Stimulated activated CD4-positive, alpha-beta T cell treated with anti-CD3 and anti-CD28 coated beads, Interleukin-1b, Interleukin-23, amount 100 ng/mL, for 1 hour (primary cell): ENCODE measurements at places on chromosomes 16 and 17.

DNA sequence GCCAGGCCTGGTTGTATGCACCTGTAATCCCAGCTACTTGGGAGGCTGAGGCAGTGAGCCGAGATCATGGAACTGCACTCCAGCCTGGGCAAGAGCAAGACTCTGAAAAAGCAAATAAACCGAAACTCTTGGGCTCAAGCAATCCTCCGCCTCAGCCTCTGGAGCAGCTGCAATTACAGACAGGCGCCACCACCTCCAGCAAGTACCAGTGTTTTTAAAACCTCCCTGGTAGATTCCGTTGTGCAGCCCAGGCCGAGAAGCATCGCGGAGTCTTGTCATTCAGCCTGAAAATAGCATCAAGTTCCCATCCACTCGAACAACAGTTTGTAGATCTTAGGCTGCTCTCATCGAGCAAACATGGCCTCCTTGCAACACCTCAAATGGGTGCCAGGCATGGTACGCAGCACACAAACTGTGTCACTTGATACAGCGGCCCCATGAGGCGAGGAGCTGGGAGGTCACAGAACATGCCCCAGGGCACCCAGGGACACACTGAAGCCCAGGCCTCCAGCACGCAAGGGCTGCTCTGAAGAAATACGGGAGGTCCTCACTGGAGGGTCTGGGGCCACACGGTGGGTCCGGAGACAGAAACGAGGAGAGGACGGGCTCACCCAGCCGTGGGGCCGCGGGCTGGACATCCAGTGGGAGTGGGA is 18.1 kb downstream of the TMC6 start:
- no peak for DNase-seq

DNA sequence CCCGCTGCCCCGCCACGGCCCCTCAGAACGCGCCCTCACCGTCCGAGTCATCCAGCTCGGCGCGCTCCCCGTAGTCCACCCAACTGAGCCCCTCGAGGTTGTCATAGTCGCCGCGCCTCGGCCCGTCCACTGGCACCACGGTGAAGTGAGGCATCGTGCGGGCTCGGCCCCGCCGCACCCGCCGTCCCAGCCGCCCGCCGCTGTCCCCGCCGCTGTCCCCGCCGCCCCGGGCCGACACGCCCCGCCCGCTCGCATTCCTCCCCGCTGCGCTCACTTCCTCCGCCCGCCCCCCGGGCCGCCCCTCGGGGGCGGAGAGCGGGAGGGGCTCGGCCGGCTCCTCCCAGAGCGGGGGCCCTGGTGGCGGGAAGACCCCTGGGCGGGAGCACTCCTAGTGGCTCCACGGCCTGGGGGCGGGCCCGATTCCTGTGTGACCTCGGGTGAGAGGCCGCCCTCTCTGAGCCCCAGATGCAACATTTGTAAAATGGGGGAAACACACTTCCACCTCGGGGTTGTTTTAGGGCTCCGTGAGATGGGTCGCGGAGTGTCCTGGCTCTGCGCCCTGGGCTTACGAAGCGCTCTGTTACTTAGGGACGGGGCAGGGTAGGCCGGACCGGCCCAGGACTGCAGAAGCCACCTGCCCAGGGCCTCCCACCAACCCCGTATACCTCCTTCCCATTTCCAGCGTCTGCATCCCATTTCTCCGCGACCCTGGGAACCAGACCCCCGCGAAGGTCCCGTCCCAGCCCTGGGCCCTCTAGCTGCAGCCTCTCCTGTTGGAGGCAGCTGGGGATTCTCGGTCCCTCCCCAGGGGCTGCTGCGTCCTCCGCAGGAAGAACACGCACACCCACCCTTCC is at the start of gene SLC12A4:
TSS of gene SLC12A4 (minus strand) at position 238 of the 854 bp plus-strand sequence. CDS start at position 154, 84 bp downstream.
- peak; percentile 80 for DNase-seq

DNA sequence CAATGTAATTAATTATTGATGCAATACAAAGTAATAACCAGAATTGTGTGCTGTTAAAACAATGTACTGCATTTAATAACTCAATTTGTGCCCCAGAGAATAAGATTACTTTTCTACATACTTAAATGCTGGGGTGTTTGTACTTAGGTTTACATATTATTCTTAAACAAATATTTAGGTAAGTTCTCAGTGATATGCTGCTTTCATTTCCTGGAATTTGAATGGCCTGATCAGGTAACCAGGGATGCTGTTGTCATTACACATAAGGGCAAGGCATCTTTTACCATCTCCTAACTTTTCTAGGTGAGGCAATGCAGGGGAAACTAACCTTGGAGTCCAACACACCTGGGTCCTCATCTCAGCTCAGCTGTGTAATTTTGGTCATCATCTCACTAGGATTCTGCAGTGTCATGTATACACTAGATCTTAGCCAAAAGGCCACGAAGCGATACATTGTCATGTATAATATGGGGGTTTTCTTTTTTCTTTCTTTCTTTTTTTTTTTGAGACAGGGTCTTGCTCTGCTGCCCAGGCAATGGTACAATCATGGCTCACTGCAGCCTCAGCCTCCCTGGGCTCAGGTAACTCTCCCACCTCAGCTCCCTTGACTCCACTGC is 45.2 kb downstream of the MYO1D start:
- DNase-seq, result no peak

GRCh38 chr16:2928796-2929195 is 17.1 kb downstream of the FLYWCH1 start:
- DNase-seq, result no peak

GRCh38 chr17:954431-955164 is 25.0 kb downstream of the NXN start:
- DNase-seq, result no peak

- DNase-seq, result no peak
Measured at GRCh38 chr16:22189473-22190080, 16.5 kb upstream of the EEF2K start.

DNA sequence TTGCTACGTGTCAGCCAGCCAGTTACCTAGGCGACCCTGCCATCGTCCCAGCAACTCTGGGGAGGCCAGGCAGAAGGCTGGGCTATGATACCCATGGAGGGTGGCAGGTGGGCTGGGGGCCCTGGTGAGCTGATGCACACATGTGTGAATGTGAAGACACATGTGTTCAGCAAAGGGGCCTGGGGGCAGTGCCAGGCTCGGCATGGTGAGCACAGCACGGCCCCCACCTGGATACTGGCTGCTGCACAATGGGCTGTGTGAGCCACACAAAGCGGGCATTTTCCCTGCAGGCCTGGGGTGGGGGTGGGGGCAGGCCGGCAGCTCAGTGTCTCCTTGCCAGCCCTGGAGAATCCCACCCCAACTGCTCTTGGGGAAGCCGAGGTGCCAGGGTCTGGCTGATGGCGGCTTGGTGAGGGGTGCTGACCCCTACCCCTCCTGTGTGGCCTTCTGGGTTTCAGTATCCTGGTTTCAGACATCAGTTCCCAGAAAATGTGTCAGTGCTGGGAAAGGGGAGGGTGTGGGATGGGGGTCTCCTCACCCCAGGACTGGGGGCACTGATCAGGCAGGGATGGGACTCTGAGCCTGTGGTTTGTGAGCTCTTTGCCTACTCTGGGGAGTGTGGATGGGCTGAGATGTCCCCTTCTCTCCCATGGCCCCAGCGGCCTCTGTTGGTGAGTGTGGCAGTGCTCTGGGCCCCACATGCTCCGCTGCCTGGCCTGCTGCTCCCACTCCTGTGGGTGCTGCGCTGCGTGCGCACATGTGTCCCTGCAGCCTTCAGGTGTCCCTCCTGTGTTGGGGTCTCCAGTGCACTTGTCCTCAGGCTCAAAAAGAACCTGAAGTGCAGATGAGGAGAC is 5.1 kb downstream of the LLGL1 start:
- no peak for DNase-seq

- no peak for DNase-seq
Measured at GRCh38 chr17:66348584-66349165, 46.3 kb downstream of the PRKCA start.

DNA sequence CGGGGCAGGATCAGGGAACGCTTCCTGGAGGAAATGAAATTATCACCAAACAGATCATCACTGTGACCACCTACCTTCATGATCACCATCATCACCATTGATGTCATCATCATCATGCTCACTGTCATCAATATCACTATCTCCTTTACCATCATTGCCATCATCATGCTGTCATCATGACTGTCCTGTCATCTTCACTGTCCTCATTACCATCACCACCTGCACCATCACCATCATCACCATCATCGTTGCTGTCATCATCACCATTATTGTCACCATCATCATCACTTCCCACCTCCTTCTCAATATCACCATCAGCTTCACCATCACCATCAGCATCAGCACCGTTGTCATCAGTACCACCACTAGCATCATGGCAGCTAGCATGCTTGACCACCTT is 65.3 kb downstream of the NTN1 start:
- no peak for DNase-seq

GRCh38 chr16:391885-392335 is 5.1 kb upstream of the NME4 start:
- peak; percentile 42 for DNase-seq

- DNase-seq, result no peak
Measured at GRCh38 chr16:14378131-14378551, 251.9 kb downstream of the PARN start.

GRCh38 chr16:85570735-85571562 is 42.2 kb upstream of the GSE1 start:
- DNase-seq, result no peak

- DNase-seq, result no peak
Measured at GRCh38 chr17:1606352-1606985, 22.2 kb downstream of the SLC43A2 start.

DNA sequence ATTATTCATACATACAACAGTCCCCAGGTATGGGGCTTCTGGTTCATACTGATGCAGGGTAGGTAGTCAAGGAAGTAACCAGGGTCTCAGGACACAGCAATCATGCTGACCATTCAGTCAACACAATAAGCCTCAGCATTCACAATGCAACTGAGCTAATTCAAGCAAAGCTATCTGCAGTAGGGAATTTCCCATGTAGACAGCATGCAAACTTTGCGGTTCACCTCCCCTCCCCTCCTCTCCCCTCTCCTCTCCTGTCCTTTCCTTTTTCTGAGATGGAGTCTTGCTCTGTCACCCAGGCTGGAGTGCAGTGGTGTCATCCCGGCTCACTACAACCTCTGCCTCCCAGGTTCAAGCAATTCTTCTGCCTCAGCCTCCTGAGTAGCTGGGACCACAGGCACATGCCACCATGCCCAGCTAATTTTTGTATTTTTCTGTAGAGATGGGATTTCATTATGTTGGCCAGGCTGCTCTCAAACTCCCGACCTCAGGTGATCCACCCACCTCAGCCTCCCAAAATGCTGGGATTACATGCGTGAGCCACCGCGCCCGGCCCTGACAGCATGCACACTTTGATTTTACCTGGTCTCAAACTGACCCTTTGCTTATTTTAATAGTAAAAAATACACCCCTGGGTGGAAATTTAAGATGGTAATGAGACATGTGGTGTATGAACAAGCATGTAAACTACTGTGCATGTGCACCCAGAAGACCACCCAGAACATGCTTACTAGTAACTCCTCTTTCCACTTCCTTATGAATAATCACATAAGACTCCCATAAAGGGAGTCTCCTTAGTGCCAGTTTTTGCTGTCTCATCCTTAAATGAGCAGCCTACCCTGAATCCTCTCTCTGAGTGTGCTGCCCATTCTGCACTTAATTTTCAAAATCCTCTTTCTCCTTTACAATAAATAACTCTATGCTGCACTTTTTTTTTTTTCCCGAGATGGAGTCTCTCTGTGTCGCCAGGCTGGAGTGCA is 9.3 kb upstream of the RNF135 start:
- no peak for DNase-seq

- peak; percentile 64 for DNase-seq
Measured at GRCh38 chr17:42744283-42744805, 496 bp downstream of the EZH1 start.

DNA sequence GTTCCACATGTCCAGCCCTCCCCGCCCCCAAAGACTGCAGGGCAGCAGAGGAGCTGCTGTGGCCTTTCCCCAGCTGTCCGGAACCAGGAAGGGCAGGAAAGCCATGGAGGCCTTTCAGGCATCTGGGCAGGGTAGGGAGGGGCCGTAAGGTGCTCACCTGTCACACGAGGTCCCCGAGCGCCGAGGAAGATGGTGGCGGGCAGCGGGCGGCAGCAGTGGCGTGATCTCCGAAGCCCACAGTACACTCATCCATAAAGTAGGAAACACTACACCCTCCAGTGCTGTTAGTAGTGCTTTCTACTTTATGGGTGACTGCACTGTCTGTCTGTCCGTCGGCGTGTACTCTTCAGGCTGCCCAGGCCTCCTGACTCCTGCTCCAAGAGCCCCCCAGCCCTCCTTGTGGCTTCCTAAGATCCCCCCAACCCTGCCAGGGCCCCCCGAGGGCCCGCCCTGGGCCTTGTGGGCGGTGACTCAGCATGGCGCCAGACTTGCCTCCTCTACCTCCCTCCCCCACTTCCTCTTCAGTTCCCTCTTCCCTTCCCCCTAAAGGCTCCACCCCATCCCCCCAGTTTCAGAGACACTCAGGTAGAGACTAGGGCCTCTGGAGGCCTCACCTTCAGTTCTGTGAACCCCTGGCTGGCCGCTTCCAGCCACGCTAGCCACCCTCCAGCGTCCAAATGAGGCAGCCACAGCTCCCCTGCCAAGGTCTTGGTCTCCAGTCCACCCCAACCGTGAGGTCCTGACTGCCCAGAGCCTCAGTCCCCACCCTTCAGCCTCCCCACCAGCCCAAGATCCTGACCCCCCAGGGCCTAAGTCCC is 2.6 kb upstream of the TSPOAP1 start:
- DNase-seq, result peak; percentile 59

DNA sequence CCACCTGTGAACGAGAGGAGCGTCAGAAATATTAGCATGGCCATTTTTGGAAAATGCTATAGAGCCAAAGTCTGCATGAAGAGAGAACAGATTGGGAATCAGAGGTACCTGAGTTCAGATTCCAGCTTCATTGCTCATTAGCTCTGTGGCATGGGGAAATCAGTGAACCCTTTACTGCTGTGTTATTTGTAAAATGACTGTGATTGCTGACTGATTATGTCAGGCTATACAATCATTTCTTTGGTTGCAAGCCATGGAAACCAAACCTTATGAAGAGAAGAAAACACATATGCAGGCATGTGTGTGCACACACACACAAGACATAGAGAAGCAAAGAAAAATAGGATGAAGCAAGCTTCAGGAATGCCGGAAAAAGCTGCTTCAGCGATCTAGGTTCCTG is 101.4 kb upstream of the HSBP1 start:
- no peak for DNase-seq

DNA sequence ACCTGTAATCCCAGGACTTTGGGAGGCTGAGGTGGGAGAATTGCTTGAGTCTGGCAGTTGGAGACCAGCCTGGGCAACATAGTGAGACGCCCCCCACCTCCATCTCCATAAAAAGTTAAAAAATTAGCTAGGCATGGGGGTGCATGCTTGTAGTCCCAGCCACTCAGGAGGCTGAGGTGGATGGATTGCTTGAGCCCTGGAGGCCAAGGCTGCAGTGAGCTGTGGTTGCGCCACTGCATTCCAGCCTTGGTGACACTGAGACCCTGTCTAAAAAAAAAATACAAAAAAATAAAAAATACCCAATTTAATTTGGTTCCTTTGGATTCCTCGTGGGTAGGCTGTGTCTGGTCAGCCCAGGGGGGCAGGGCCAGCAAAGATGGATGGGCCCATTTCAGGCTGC is 26.1 kb upstream of the TAC4 start:
- no peak for DNase-seq

DNA sequence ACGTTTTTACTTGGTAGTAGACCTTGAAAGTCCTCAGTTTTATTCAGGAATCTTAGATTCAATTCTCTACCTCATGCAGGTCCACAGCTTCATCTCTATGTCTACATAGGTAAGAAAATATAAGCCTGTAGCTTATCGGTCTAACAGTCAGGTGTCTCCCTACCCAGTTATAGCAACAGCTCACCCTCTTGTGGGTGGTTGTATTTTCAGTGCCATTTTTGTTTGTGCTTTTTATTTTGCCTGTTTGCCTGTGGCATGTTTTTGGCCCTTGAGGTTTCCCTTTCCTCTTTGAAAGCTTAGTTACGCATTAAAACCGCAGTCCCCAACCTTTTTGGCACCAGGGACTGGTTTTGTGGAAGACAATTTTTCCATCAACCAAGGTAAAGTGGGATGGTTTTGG is 23.6 kb upstream of the WIPI1 start:
- no peak for DNase-seq
